ENCODE measurements at places on chromosomes 5 and 9.

GRCh38 chr9:33445389-33446239 lies 1.8 kb downstream of the AQP3 start:
- H3K36me3 ChIP-seq: no peaks in the 10 kb centered on the region

GRCh38 chr5:132561601-132562000 lies 4.8 kb downstream of the RAD50 start:
- H3K27ac ChIP-seq: no peak overlapping the region
- no peaks in the 10 kb centered on the region for H3K27me3 ChIP-seq
- H3K4me3 ChIP-seq: no peak overlapping the region
- DNase-seq: peak; percentile 54
- peaks cover 2% of the 10 kb centered on the region for H3K36me3 ChIP-seq

- no peaks in the 10 kb centered on the region for H3K27me3 ChIP-seq
- H3K27ac ChIP-seq: no peak overlapping the region
- no peak overlapping the region for H3K4me3 ChIP-seq
- H3K36me3 ChIP-seq: no peaks in the 10 kb centered on the region
- peak; percentile 77 for DNase-seq
- H3K4me1 ChIP-seq: peaks cover 14% of the 10 kb centered on the region
Observed at GRCh38 chr5:169808118-169808581, 171.1 kb downstream of the DOCK2 start.

DNA sequence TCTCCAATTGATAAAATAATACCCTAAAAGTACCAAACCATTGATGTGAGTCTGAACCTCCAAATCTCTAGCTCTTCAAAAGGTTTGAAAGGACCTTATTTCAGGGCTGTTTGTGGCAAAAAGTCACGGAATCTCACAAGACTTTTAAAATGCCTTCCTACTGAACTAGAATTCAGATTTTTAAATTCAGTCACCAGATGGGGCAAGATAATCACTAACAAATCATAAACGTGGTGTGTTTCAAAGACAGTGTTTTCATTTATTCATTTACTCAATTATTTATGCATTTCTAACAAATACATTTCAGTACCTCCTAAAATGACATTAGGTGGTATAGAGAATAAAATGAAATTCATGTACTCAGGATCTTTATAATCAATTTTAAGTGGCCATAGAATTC lies 68.2 kb upstream of the SMC2 start:
- no peak overlapping the region for H3K4me3 ChIP-seq
- no peaks in the 10 kb centered on the region for H3K27me3 ChIP-seq
- DNase-seq: no peak
- no peaks in the 10 kb centered on the region for H3K4me1 ChIP-seq

DNA sequence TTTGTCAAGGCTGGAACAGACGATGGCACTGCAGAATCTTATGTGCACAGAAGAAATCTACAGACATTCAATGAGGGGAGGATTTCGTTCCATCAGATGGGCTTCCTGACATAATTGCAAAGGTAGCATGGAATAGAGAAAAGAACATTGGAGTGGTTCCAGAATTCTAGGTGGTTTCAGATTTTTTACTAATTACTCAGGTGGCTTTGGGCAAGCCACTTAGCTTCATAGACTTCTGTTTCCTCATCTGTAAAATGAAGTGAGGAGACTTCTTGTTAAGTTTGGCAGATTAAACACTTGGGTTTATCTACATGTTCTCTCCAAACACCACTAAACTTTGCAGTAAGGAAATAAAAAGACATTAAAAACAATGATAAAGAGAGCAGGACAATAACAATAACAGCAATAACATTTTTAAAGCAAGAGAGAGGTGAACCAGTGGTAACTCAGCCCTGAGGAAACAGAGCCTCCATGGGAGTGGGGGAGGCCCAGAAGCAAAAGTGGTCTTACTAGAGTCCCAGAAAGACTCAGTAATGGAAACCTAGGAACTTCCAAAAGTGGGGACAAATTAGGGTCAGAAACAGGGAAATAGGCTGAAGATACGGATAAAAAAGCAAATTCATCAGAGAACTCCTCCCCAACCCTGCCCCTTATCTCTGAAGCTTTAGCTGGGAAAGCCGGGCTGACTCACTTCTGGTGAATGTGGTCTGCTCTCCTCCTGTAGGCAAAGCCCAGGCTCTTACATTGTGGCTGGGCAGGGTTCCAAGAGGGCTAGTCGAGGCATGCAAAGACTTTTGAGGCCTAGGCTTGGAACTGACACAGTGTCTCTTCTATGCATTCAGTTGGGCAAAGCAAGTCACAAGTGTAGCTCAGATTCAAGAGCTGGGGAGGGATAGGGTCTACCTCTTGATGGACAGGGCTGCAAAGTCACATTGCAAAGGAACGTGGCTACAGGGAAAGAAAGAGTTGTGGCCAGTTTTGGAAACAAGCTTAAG lies 11.8 kb upstream of the ACTBL2 start:
- peak; percentile 87 for DNase-seq
- H3K4me1 ChIP-seq: peaks cover 2% of the 10 kb centered on the region
- no peak overlapping the region for H3K27ac ChIP-seq
- no peak overlapping the region for H3K4me3 ChIP-seq

DNA sequence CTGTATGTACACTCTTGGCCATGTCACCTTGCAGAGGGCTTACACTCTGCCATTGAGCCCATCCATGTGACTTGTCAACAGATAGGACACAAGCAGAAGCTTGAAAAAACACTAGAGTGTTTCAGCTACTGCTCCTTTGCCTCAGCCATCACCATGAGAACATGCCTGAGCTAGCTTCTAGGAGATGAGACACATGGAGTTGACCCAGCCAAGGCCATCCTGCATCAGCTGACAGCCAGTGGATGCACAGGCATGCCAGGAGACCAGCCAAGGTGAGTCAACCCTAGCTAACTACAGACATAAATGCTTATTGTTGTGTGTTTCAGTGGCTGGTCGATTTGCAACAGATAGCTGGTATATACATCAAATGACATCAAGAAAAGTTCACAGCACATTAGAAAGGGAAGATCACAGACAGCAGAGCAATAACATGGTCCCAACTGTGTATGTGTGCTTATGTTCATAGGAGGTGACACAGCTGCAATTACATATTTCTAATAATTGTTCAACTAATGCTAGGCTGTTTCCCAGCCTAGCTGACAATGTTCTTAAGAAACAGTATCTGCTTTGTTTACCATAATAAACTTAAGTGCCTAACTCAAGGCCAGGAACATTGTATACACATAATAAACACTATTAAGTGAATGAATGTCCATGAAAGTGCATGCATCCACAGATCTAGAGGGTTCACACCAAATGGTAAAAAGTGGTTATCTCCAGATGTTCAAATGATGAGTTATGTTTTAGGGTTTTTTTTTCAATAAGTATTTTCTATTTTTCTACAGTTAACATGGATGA lies 105.7 kb downstream of the SPOCK1 start:
- H3K4me1 ChIP-seq: no peaks in the 10 kb centered on the region
- no peak for DNase-seq
- H3K36me3 ChIP-seq: no peaks in the 10 kb centered on the region
- no peaks in the 10 kb centered on the region for H3K27me3 ChIP-seq

DNA sequence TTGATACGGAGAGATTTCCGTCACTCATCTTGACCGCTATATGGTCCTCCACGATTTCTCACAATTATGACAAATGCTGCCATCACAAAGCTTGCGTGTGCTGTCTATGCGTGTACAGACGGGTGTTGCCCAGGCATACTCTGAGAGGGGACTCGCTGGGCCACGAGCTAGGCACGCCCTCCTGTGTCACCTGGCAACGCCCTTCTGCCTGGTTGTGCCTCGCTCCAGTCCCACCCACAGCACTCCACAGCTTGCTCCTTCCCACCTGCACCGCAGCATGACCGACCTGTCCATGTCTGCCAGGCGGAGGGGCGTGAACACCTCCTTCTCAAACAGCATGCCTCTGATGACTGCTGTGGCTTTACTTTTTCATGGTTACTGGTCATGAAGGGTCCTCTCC lies 55.6 kb downstream of the CAMSAP1 start:
- DNase-seq: no peak
- no peak overlapping the region for H3K4me3 ChIP-seq
- H3K4me1 ChIP-seq: peaks cover 9% of the 10 kb centered on the region
- H3K27me3 ChIP-seq: no peaks in the 10 kb centered on the region
- H3K36me3 ChIP-seq: peaks cover 11% of the 10 kb centered on the region

DNA sequence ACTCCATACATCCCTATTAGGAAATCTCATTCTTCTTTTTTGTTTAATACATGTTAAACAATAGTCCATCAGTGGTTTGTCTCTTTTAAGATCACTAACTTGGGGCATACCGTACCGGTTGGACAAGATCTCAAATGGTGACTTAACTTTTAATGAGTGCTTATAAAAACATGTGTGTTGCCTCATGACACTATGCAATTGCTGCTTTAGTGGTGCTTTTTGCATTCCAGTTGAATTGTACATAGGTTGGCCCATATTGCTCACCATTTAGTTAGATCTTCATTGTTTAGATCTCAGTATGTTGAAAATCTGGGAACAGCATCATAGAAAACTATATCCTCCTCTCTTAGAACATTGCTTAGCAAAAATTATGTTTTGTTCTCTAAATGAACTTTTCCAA lies 17.8 kb downstream of the C9orf85 start:
- DNase-seq: no peak
- no peaks in the 10 kb centered on the region for H3K4me1 ChIP-seq
- no peaks in the 10 kb centered on the region for H3K36me3 ChIP-seq
- H3K4me3 ChIP-seq: no peak overlapping the region

- no peaks in the 10 kb centered on the region for H3K27me3 ChIP-seq
- DNase-seq: no peak
- no peaks in the 10 kb centered on the region for H3K4me1 ChIP-seq
- no peak overlapping the region for H3K4me3 ChIP-seq
- H3K27ac ChIP-seq: no peak overlapping the region
Observed at GRCh38 chr5:136087961-136088871, 44.4 kb upstream of the SMAD5 start.

DNA sequence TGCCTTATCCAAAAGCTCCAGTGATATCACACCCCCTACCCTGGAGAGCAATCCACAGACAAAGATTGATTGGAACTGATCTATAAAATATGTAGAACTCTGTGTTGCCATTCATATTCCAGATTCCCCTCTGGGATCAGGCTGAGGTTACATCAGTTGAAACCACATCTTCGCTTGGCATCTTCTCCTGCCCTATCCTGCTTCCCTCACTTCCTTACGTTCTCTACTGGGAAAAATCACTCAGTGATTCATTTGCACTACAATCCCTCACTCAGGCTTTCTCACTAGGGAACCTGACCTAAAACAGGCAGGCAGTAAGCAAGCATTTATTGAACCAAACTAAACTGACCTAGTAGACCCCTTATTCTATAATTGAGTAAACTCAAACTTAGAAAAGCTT lies 111.7 kb downstream of the ESM1 start:
- H3K4me3 ChIP-seq: no peak overlapping the region
- DNase-seq: no peak
- peaks cover 31% of the 10 kb centered on the region for H3K4me1 ChIP-seq

GRCh38 chr5:82663225-82663624 lies 385.1 kb upstream of the RPS23 start:
- H3K4me1 ChIP-seq: no peaks in the 10 kb centered on the region
- H3K36me3 ChIP-seq: no peaks in the 10 kb centered on the region
- H3K27ac ChIP-seq: no peak overlapping the region
- no peak for DNase-seq
- H3K4me3 ChIP-seq: no peak overlapping the region

DNA sequence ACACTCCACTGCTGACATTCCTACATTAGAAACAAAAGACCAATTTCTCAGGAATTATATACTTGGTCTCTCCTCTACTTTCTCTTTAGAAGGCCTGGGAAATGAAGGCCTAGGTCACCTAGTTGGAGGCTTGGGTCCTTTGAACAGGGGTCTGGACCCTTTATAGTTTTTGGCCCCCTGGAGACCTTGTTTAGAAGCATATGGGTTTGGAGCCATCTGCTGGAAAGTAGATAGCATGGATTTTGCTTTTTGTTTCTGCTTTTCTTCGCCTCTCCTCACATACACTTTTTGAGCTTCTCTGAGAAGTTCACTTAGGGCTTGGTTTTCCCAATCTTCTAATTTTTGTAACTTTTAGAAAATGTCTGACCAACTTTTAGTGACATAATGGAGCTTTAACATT lies 67.1 kb upstream of the CDK20 start:
- no peak overlapping the region for H3K4me3 ChIP-seq
- H3K4me1 ChIP-seq: no peaks in the 10 kb centered on the region
- no peaks in the 10 kb centered on the region for H3K27me3 ChIP-seq
- H3K27ac ChIP-seq: no peak overlapping the region
- peak; percentile 40 for DNase-seq

DNA sequence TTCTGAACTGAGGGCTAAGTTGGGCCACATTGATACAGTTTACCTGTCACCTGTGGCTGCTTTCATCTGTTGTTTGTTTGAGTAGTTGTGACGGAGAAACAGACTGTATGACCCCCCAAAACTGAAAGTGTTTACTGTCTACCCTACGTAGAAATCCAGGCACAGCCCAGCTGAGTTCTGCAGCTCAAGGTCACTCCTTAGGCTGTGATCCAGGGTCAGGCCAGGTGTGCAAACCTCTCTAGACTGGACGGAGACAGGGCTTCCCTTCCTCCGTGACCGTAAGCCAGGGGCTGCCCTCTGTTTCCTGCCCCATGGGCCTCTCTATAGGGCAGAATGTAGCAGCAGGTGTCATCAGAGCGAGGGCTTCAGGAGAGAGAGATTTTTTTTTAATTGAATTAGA lies 207.9 kb upstream of the OTULINL start:
- no peak overlapping the region for H3K27ac ChIP-seq
- peaks cover 10% of the 10 kb centered on the region for H3K36me3 ChIP-seq
- peaks cover 2% of the 10 kb centered on the region for H3K4me1 ChIP-seq
- no peaks in the 10 kb centered on the region for H3K27me3 ChIP-seq
- no peak for DNase-seq
- H3K4me3 ChIP-seq: no peak overlapping the region

All from mesendoderm (in vitro differentiated cells).